ENCODE measurements at places on chromosomes 5 and 9. TPM values are rescaled to one million over a fixed set of nuclear protein-coding genes. Genes with fewer than 3 reads are reported as not detected.

ADGRV1 gene
- 0.43 TPM for total RNA-seq

DNA sequence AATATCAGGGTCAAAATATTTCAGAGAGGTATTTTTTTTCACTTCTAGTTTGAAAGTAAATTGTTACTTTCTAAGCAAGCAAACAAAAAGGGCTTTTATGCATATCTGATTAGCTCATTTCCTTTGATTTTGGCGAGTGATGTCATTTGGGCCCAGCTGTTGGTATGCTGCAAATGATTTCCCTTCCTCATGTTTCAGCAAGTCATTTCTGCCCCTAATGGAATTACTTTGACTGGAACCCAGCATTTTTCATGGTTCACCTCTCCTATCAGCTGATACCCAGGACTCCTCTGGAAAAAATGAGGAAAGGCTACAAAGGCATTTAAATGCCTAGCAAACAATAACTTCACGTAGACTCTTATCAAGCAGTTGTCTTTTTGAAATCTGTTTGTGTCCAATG is 500.6 kb downstream of the EBF1 start:
- DNase-seq: peak; percentile 6

- DNase-seq: no peak
These were observed 4.4 kb downstream of the ZCCHC9 start for GRCh38 chr5:81305785-81306184.

DNA sequence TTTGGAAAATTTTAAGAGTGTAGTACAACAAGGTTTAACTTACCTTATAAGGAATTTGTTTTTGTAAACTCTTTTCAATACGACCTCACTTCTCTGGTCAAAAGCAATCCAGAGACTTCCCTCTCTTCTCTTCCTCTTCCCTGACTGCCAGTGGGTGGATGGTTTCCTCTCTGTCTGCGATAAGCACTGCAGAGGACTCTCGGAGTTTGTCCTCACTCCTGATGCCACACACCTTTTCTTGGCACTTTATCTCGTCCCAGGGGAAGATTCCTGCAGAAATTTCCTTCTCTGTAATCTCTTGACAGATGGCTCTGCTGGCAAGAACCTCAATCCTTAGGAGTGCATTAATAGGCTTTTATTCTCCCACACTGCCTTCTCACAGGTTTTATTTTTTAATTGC is 641.6 kb downstream of the NR2F1-AS1 start:
- no peak for DNase-seq

DNA sequence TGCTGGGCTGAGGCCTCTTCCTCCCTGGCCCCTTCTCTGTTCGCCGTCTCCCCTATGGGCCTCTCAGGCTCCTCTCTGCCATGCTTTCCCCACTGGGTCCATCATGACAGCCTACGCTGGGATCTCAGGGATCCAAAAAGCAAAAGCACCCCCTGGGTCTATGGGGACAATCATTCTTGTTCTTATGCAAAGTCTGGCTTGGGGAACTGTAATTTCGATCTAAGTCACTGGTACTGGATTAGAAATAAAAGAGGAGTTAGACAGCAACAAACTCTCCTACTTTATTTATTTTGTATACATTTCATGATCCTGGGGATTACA is 86.6 kb downstream of the SLC38A9 start:
- no peak for DNase-seq

ZNF354C gene
- 1.7 TPM for total RNA-seq

DNA sequence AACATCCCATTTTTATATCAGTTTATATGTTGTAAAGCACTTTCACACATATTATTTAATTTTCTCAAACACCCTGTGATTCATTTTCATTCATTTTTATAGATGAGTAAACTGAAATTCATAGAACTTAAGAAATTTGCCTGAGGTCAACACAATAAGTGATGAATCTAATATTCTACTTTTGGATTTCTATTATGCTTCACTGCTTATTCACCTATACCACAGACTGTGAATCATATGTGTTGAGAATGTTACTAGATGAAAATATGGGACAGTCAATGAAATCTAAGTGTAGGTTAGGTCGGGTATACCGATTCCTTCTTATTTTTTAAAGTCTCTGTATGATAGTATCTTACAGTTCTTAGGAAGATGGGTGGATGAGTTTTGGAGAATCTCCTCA is 24.8 kb downstream of the CDC37L1 start:
- DNase-seq: no peak

DNA sequence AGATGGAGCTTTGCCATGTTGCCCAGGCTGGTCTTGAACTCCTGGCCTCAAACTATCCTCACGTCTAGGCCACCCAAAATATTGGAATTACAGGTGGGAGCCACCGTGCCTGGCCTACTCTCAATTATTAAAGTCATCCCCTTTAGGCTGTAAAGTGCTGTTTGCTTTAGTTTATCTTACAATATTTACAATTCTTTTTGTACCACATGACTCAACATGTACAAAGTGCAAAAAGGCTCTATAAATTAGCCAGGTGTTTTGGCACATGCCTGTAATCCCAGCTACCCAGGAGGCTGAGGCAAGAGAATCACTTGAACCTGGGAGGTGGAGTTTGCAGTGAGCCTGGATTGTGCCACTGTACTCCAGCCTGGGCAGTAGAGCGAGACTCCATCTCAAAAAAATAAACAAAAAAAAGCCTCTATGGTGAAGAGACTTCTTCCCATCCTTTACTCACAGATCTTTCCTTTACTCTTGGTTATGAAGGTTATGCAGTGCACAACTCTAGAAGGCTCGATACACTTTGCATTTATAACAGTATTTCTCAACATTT is 28.5 kb upstream of the MLLT3 start:
- DNase-seq: no peak

DNA sequence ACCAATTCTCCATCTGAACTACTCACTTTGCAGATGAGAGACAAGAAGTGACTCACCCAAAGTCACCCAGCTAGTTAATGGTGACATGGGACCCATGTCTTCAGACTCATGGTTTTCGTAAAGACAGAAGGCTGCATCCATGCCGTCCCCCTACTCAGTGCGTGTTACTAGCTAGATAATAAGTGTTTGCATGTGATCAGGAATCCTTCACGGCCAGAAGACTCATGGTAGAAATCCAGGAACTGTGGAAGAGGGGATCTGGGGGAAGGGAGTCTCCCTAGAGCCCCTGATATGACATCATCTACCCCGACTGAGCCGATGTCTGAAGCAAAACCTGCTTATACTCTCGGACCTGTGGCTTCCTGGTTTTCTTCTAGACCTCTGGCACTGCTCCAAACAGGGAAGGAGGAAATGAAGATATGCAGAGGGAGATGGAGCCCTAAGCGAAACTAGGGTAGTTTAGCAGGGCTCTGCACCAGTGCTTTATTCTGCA is 3.3 kb downstream of the RNF183 start:
- peak; percentile 36 for DNase-seq

FBP1 gene
- total RNA-seq: not detected

- DNase-seq: no peak
These were observed 64.4 kb upstream of the PCAT7 start for GRCh38 chr9:94490465-94490864.

All from HT1080 (cell line).